ENCODE measurements at places on chromosomes 12 and 14.

DNA sequence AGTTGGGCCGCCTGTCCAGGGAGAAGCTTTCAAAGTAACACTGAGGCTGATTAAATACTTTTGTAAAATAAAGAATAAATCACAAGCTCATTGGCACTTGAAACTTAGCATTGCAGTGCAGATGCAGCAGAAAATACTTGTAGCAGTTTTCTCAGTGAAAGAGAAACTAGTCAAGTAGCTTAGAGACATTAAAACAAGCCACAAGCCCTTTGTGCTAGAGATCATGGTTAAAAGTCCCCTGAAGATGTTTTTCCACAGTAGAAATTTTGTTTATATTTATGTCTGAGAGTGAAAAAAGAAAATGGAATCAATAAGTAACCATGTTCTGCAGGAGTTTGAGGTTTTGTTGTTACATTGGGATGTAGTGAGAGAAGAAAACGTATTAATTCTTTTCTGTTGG is 5.9 kb downstream of the PSEN1 start:
- DNase-seq = no peak

GRCh38 chr12:127548123-127548553 is 718.8 kb upstream of the TMEM132C start:
- no peak for DNase-seq

- no peak for DNase-seq
Measured at GRCh38 chr12:84508851-84509260, 403.7 kb downstream of the SLC6A15 start.

GRCh38 chr14:101630056-101630965 is 69.0 kb downstream of the DIO3 start:
- DNase-seq = no peak

GRCh38 chr12:111822886-111823285 is 19.1 kb upstream of the MAPKAPK5 start:
- no peak for DNase-seq

GRCh38 chr14:56351861-56352260 is 227.7 kb upstream of the TMEM260 start:
- peak; percentile 26 for DNase-seq

DNA sequence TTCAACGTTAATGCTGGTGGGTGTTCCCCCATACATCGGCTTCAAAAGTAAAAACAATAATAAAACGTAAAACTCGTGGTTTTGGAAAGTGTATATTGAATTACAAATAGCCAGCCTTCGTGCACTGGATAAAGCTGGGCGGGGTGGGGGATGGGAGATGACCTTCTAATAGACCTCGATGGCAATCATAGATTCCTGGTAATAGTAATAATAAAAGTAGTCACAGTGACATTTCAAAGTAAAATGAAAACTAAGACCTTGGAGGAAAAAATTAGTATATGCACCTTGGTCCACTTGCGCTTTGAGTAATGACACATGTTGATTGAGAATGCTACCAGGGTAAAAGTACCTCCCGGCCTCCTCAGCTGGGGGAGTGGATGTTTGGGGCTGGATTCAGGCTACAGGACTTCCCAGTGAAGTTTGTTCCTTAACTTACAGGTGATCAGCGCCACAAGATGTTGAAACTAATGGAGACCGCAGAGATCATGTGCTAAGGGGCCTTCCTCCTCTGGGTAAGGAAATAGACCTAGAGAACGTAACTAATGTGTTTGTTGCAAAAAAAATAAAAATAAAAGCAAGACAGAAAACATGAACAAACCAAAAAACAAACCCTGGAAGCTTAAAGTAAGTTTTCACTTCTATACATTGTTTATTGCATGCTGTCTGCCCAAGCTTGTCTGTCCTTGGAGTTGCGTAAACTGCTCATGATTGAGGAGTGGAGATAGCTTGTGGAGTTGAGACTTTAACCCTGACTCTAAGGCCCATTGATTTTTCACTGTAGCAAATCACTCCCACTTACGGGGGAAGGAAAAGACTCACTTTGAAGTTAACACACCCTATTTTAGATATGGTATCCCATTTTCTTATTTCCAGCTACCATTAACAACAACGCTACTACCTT is 907 bp upstream of the LRIG3 start:
- no peak for DNase-seq

DNA sequence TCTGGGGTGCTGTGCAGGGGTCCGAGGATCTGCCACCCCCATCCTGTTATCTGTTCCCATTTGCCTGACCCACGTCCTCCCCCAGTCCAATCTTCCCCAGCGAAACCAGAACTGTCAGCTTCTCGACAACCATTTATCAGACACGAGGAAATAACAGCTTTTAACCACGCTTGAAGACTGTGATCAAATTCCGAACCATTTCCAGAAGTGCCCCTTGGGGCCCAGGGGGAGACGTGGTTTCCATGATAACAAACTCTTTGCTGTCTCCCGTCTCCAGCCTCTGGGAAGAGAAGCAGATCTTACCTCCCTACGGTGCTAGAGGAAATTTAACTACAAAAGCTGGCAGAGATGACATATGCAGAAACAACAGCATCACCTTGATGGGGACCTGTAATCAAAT is 35.1 kb upstream of the SRRM4 start:
- DNase-seq = no peak

DNA sequence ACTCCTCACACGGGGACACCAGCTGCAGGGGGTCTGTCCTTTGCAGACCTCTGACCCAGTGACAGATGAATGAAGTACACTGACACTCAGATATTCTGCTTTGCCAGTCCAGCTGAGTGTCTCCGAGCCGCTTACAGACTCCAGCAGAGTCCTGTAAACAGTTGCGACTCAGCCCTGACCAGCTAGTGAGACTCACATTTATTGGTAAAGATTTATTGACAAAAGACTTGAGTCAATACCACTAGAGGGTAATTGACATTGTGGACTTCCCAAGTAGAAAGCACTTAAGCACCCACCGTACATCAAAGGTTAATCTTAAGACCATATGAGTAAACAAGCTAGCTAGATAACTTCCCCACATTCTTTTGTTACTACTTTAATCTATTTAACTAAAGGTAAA is 9.8 kb upstream of the FKBP4 start:
- no peak for DNase-seq

DNA sequence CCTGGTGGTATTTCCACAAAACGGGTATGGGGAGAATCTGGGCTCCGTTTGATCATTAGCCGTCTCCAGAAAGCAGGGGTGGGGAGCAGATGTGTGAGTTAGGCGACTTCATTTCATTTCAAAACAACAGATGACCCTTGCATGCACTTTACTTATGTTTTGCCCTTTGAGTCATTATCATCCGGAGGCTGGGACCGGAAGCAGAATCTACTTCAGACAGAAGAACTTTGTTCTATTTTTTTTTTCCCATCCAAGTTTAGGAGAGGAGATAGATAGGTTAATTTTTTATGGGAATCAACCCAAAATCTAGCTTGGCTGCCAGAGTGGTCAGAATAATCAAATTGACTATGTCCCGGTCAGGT is 31.3 kb upstream of the CMAS start:
- DNase-seq = no peak

- peak; percentile 58 for DNase-seq
Measured at GRCh38 chr12:13094367-13094766, 9.1 kb downstream of the GSG1 start.

DNA sequence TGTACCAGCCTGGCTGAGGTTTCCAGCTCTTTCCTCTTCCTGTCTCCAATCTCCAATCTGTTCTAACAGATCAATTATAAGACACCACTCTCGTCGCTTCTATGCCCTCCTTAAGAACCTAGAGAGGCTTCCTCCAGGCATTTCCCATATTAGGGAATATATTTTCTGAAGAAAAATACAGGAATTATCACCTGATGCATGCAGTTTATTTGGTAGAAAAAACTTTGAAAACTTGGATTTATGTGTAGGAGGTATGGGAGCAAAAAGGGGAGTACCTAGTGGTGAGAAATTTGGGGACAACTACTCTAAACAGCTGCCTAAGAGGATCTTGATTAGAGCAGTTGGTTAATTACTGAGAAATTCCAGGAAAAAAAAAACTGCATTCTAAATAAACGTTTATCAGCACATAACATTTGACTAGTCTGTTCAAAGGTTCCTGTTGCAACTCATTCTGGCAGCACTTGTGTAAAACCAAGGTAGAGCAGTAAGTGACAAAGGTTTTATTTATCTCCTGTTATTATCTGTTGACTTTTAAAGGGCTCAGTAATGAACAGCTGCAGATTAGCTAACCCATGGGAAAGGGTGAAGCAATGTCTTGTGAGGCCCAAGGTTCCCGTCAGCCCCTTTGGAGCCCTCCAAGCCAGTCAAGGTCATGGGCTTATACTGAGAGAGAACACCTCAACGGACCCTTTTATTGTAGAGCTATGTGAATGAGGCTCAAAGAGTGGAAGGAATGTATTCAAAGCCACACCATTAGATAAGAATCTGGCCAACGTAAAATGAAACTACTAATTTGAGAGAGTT is 36.4 kb upstream of the NR1H4 start:
- no peak for DNase-seq

- peak; percentile 84 for DNase-seq
Measured at GRCh38 chr14:59483819-59484638, at the start of the genes JKAMP and L3HYPDH. Gene JKAMP (plus strand): TSS chr14:59484517. CDS start chr14:59484590, 73 bp downstream. Gene L3HYPDH (minus strand): TSS chr14:59484408. CDS start chr14:59484316, 92 bp downstream.

DNA sequence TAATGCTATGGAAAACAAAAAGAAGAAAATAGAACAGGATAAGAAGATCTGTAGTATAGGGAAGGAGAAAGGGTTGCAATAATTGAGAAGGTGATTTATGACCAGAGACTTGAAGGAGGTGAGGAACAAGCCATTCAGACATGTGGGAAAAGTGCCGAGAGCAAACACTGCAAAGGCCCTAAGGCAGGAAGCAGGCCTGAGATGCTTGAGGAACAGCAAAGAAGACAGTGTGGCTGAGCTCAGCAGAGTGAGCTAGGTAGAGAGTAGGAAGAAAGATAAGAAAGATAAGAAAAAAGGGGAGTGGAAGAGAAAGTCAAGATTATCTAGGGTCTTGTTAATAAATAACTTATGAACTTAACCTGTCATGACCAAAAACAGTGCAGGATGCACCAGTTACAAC is 671.8 kb downstream of the RPS29 start:
- no peak for DNase-seq

GRCh38 chr14:97298331-97298730 is 501.1 kb downstream of the VRK1 start:
- DNase-seq = no peak

DNA sequence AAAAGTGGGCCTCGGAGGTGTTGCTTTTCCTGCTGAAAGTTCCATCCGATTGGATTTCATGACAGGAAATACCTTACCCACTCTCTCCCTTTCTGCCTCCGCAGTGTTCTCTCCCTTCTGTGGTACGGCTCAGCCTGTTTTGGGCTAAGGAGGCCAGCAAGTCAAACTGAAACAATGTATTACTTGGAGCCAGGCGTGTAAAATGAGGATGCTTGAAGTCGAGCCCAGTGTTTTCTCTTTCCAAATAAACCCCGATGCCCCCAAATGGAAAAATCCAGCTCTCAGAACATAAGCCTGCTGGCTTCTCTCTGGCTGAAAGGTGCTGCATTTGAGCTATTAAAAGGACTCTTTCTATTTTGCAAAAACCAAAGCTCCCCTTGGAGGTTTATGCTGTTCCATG is 124.7 kb downstream of the ZNF664 start:
- DNase-seq = no peak

GRCh38 chr12:46959502-46959901 is 119.9 kb upstream of the PCED1B start:
- DNase-seq = peak; percentile 27

DNA sequence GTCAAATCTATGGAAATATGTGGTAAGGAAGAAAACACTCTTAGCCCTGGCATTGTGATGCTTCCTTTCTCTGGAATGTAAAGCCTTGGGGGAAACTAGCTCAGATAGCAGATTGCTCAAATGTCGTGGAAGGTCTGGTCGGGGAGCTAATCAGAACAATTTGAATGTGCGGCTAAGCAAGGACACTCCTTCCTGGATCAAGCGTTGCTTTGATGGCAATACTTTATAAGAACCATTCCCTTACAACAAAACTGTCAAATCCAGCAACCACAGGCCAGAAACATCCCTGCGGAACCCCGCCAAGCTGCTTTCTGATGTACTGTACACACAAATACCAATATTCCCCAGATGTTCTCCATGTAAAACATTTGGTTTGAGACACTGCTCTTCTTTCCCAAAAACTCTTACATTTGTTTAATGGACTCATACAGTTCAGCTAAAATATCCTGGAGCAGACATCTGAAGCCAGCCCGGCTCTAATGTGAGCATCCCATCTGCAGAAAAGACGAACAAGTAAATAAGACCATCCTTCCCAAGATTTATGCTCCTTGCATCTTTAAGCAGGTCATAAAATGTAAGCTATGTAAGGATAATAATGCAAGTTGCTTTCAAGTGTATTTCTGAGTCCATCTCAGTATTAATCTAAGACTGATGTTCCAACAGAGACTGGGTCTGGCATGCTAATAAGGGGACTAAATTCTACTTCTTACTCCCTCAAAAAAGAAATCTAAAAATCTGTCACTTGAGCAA is 20.2 kb downstream of the NUAK1 start:
- DNase-seq = no peak

DNA sequence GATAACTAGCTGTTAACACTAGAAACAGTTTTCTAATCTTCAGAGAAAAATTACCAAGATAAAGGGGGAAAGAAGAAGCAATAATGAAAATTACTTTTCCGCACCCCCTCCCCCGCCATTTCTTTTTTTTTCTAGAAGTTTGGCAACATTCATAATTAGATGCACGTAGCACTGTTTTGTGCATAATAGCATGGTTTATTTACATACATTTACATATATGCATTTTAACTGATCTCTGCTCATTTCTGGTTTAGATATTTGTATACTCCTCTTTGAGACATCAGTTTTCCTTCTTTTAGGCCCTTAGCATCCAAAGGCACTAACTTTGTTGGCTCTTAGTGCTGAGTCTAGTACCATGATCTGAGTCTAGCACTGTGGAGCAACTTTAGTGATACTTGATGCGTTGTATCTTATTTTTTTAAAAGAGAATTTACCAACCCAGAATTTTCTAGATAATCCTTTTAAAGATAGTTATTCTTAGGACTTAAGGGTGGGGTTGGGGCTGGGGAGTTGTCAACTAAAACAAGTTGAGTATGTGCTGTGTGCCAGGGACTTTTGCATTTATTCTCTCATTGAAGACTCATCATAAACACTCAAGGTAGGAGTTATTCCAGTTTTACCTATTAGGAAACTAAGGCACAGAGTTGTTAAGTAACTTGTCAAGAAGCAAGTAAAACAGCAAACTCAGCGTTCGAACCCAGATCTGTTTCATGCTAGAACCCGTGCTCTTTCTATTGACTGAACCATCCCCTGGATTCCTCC is 110.5 kb downstream of the DIP2B start:
- no peak for DNase-seq

DNA sequence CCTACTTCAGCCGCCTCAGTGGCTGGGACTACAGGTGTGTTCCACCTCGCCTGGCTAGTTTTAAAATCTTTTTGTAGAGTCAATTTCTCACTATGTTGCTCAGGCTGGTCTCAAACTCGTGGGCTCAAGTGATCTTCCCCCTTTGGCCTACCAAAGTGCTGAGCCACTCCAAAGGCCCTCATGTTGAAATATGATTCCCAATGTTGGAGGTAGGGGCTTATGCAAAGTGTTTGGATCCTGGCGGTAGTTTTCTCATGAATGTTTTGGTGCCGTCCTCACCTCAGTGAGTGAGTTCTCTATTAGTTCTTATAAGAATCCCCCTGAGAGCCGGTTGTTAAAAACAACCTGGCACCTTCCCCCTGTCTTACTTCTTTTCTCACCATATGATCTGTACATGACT is 784.6 kb downstream of the TMTC2 start:
- DNase-seq = no peak

GRCh38 chr12:99043319-99043914 is 398.3 kb downstream of the APAF1 start:
- DNase-seq = peak; percentile 60
